Endothelial cell (in vitro differentiated cells): ENCODE measurements at places on chromosomes 5 and 9. TPM values are rescaled to one million over a fixed set of nuclear protein-coding genes. Genes with fewer than 3 reads are reported as not detected.

DNA sequence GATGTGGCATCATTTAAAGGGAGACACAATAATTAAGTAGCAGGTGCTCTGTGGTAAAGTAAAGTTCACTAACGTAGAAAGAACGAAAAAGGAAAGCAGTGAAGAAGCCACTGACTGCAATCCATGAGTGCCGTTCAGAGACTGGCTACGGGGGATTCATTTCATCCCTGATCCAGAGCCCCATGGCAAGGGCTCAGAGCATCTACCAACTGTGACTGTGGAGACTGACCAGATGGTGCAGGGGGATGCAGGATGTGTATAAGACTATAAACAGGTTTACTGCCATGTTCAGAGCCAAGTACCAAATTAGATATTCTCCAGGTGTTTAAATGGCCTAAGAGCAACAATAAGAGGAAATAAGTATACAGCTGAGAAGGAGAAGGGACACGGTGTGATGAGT is 47.7 kb downstream of the MARCHF11 start:
- H3K4me3 ChIP-seq: no peak overlapping the region
- peaks cover 14% of the 10 kb centered on the region for H3K4me1 ChIP-seq
- H3K27me3 ChIP-seq: no peaks in the 10 kb centered on the region
- no peak overlapping the region for H3K27ac ChIP-seq
- H3K36me3 ChIP-seq: no peaks in the 10 kb centered on the region

DNA sequence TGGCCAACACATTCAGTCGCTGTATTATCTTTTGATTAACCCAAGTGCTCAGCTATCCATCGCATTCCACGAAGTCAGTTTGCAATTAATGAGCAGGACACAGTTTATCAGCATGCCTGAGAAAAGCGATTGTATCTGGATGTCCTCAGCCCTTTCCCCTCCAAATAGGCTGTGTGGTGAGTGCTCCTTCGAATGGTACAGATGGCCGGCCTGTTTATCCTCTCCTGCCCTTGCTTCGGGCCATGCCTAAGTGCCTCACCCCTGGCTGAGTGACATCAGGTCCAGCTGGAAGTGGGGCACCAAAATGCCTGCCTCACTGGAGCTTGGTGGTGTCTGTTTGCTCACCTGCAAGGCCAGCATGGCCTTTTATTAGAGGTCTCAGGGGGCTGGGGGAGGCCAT is 317.3 kb downstream of the GADD45G start:
- no peaks in the 10 kb centered on the region for H3K36me3 ChIP-seq
- peaks cover 11% of the 10 kb centered on the region for H3K27me3 ChIP-seq
- no peak overlapping the region for H3K4me3 ChIP-seq
- DNase-seq: no peak
- no peak overlapping the region for H3K27ac ChIP-seq
- H3K4me1 ChIP-seq: peaks cover 37% of the 10 kb centered on the region

GRCh38 chr5:66138637-66139317 is 5.3 kb upstream of the SREK1 start:
- peaks cover 10% of the 10 kb centered on the region for H3K4me1 ChIP-seq
- no peak for DNase-seq
- no peak overlapping the region for H3K27ac ChIP-seq
- no peak overlapping the region for H3K4me3 ChIP-seq

GRCh38 chr9:134661791-134662142 is 20.2 kb downstream of the COL5A1 start:
- no peaks in the 10 kb centered on the region for H3K36me3 ChIP-seq
- H3K27ac ChIP-seq: no peak overlapping the region
- no peak for DNase-seq
- H3K27me3 ChIP-seq: peaks cover 5% of the 10 kb centered on the region
- no peaks in the 10 kb centered on the region for H3K4me1 ChIP-seq
- no peak overlapping the region for H3K4me3 ChIP-seq

- H3K4me1 ChIP-seq: peaks cover 16% of the 10 kb centered on the region
- no peaks in the 10 kb centered on the region for H3K36me3 ChIP-seq
- H3K27me3 ChIP-seq: peaks cover 2% of the 10 kb centered on the region
- no peak overlapping the region for H3K4me3 ChIP-seq
Measured at GRCh38 chr5:74275171-74275992, 365.1 kb downstream of the ENC1 start.

DNA sequence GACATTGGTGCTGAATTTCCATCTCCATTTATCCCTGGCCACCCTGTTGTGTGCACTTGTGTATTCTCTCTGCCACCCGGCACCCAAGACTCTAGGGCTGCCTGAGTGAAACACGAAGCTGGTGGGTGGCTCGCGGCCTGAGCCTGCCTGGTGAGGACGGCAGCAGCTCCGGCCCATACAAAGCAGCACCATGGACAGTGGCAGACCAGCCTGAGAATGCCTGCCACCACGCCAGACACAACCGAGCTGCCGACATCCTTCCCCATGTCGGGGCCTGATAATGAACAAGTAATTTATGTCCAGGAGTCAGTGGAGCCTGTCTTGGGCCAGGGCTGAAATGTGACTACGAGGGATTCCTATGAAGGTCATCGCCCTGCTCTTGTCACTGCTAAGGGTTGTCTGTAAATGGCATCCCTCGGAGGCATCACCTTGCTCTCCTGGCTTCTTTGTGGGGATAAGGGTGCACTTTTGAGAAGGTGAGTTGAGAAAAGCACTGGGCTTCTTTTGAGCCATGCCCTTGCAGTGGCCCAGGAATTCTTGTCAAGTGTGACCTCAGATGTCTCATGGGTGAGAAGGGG is 175.7 kb downstream of the MELK start:
- peak; percentile 82 for DNase-seq
- no peaks in the 10 kb centered on the region for H3K4me1 ChIP-seq
- H3K27me3 ChIP-seq: peaks cover 7% of the 10 kb centered on the region
- no peaks in the 10 kb centered on the region for H3K36me3 ChIP-seq

DNA sequence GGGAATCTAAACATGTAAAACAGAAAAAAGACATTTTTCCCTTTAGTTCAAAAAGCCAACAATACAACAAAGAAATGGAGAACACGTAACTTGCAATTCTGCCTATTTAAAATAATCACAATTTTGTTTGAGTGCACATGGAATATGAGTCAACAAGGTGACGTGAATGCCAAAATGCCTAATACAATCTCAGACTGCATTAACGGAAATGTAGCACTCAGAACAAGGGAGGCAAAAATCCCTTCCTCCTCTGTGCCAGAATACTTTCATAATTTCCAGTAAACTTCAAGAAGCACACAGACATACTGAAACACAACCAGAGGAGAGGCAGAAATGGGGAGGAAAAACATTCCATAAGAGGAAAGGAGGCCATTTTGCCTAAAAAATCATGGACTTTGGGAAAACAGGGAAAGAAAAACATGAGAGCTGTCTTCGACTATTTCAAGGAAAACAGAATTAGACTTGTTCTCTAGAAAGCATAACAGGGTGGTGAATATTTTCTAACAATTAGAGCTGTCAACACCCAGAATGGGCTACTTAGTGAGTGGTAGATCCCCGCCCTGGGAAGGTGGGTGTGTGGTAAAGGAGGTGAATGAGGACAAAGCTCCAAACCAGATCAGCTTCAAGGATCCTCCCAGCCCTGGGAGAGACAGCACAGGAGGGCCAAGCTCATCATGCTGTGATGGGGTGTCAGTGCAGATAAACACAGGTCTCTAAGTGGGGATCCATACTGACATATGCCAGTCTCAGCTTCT is 48.2 kb downstream of the ABCA1 start:
- no peak for DNase-seq
- peaks cover 76% of the 10 kb centered on the region for H3K36me3 ChIP-seq
- peak overlapping the region; percentile 16 for H3K27ac ChIP-seq

DNA sequence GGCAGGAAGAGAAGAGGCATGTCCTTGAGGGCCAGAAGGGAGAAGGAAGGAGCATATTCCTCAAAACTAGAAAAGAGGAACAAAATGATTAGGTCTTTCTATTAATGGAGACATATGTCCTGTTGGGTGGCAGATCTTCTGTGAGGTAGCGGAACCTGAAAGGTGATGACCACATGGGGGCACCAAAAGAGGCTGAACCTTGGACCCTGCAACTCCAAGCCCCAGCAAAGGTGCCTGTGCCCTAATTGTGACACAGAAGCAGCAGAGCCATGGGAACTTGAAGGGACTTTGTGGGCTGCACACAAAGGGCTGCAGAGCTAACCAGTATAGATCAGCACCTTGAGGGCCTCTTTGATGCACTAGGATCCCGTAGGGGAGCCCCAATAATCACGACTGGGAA is 158.0 kb downstream of the BAAT start:
- H3K27ac ChIP-seq: no peak overlapping the region
- no peaks in the 10 kb centered on the region for H3K36me3 ChIP-seq
- H3K27me3 ChIP-seq: no peaks in the 10 kb centered on the region
- no peak overlapping the region for H3K4me3 ChIP-seq
- DNase-seq: no peak

OBP2B gene
- not detected for total RNA-seq

INSL4 gene
- total RNA-seq: not detected

GRCh38 chr5:127441799-127442484 is 75.5 kb upstream of the PRRC1 start:
- no peaks in the 10 kb centered on the region for H3K36me3 ChIP-seq
- no peaks in the 10 kb centered on the region for H3K4me1 ChIP-seq
- no peaks in the 10 kb centered on the region for H3K27me3 ChIP-seq
- no peak overlapping the region for H3K4me3 ChIP-seq

GRCh38 chr9:109551651-109552050 is 53.5 kb upstream of the PTPN3 start:
- DNase-seq: no peak
- H3K27me3 ChIP-seq: peaks cover 4% of the 10 kb centered on the region
- no peak overlapping the region for H3K4me3 ChIP-seq
- peaks cover 37% of the 10 kb centered on the region for H3K4me1 ChIP-seq

- peaks cover 11% of the 10 kb centered on the region for H3K4me1 ChIP-seq
- H3K4me3 ChIP-seq: no peak overlapping the region
- no peak overlapping the region for H3K27ac ChIP-seq
- H3K36me3 ChIP-seq: no peaks in the 10 kb centered on the region
Measured at GRCh38 chr5:80967500-80968181, 7.5 kb downstream of the RASGRF2 start.

GRCh38 chr5:95942414-95942813 is 19.2 kb downstream of the ELL2 start:
- peaks cover 2% of the 10 kb centered on the region for H3K27me3 ChIP-seq
- H3K4me1 ChIP-seq: peaks cover 37% of the 10 kb centered on the region
- DNase-seq: no peak
- H3K4me3 ChIP-seq: no peak overlapping the region
- H3K27ac ChIP-seq: no peak overlapping the region
